ENCODE measurements at places on chromosomes 12 and 14.

GRCh38 chr12:93151079-93151762, 222.1 kb upstream of the EEA1 start:
- no peak for DNase-seq

- no peak for DNase-seq
Observed at GRCh38 chr14:104940526-104941150, 16.0 kb downstream of the PLD4 start.

GRCh38 chr12:80316222-80316621, 127.8 kb upstream of the PTPRQ start:
- no peak for DNase-seq

GRCh38 chr14:82850576-82850975, 1316.9 kb upstream of the SEL1L start:
- DNase-seq, result peak; percentile 51

DNA sequence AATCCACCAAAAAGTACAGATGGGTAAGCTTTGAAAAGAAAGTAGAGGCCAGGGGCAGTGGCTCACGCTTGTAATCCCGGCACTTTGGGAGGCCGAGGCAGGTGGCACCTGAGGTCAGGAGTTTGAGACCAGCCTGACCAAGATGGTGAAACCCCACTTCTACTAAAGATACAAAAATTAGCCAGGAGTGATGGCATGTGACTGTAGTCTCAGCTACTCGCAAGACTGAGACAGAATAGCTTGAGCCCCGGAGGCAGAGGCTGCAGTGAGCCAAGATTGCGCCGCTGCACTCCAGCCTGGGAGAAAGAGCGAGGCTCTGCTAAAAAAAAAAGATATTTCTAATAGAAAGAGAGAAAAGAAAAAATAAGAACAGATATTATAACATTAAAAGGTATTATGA, 134.2 kb upstream of the SLCO1C1 start:
- DNase-seq, result no peak

- DNase-seq, result no peak
Observed at GRCh38 chr14:76373456-76373855, 2.5 kb upstream of the ESRRB start.

DNA sequence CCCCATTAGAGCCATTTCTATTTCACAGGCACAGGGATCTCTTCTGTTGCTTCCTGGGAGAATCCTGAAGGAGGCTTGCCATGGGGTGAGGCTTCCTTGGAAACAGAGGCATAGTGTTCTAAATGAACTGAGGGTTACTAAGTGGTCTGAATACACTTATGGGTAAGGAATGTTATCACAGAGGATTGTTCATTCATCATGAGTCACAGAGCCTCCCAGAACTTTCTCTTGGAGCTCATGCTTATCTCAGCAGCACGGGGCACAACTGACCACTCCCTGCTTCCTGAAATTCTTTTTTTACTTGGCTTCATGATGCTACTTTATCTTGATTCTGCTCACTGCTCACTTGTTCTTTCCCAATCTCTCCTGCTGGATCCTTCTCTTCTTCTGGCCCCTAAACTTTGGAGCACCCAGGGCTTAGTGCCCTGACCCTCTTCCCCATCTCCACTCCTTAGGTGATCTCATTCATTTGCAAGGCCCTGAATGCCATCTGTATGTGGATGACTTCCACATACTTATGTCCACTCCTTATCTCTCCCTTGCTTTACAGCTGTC, 57.9 kb downstream of the ANO6 start:
- peak; percentile 92 for DNase-seq

GRCh38 chr12:19437996-19438395, 1.3 kb upstream of the AEBP2 start:
- no peak for DNase-seq

DNA sequence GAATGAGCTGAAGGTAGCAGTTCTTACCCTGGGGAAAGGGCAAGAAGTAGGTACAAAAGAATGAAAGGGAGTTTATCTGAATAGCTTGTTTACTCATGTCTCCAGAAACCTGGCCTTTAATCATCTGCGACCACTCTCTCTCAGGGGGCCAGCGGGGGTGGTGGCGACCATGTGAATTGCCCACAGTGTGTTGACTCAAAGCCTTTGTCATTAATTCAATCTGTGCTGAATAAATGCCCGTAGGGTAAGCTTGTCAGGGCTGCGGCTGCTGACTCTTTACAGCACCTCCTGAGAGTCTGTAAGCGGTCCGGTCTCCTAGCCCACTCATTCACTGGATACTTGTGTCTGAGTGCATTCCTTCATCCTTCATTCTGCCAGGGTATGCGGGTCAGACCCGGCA, 874.4 kb downstream of the SLC6A15 start:
- DNase-seq, result no peak

GRCh38 chr14:60905923-60906322, 75.0 kb downstream of the TRMT5 start:
- peak; percentile 44 for DNase-seq

DNA sequence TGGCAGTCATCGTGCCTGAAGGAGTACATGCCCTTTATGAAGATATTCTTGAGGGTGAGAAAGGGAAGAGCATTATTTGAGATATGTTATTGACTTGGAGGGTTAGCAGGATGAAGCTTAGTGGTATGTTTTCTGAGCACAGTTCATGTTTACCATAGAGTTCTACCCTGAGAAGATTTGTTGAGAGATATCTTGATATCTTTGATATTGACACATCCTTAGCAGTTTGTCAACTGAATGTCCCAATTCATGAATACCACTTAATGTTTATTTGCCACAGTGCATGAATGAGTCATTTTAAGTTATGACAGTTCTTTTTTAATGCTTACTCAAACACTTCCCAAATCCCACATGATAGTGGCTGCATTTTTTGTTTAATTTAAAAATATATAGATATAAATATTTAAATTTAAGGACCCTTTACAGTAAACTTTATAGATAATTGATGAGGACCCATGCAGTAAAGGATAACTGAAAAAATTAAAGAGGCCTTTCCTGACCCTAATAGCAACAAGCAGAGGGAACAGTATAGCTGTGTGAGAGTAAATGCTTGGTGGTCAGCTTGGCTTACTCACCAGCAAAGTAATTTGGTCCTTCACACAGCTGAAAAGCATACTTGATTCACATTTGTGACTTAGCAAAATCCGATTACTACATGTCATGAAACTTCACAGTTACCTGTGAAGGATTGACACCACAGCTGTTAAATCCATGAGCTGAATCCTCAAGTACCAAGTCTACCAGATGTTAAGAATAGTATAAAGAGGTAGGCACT, 25.8 kb downstream of the SLC39A9 start:
- DNase-seq, result peak; percentile 14

DNA sequence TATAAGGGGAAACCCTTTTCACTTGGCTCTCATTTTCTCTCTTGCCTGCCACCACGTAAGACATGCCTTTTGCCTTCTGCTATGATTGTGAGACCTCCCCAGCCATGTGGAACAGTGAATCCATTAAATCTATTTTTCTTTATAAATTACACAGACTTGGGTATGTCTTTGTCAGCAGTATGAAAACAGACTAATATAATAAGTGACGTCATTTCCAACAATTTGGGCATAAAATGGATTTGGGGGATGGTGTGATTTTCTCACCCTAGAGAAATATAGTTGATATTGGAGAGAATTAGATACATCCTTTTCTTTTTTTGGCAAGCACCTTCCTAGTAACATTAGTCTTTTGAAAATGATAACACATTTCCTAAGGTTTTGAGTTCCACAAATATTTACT, 490.5 kb downstream of the TMEM132D start:
- DNase-seq, result no peak

GRCh38 chr14:72084935-72085334, 152.7 kb downstream of the RGS6 start:
- DNase-seq, result no peak

GRCh38 chr12:12182703-12183365, 84.0 kb downstream of the LRP6 start:
- DNase-seq, result peak; percentile 65

DNA sequence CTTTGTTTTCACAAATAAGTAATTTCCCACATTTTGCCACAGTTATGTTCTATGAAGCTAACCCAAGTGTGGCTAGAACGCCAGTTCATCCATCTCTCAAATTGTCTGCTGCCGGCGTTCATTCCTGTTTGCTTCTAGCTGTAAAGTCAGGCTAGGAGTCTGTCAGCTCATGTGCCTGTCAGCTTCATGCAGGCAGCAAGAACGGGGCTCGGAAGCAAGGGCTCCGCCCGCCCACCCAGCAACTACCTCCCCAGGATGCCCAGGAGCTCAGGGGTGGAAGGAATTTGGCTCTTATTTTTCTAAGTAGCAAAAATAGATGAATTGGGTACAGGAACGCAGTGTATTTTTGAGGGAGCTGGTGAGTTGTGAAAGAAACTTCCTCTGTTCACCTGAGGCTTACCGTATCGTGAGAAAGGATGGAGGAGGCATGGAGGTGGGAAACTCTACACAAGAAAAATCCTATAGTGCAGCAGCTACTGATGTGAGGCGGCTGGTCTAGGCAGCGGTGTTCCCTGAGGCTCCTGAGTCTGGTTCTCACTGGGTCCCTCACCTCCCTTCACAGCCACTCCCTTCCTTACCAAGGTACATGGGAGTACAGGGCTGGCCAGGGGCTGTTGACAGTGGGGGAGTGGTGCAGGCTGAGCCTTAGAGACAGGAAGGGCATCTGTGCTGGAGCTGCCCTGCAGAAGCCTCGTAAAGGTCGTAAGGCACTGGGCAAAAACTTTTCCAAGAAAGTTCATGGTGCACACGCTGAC, 54.5 kb upstream of the AMN start:
- DNase-seq, result no peak

- DNase-seq, result no peak
Observed at GRCh38 chr14:87489196-87489819, 503.7 kb downstream of the GALC start.

- no peak for DNase-seq
Observed at GRCh38 chr14:90616881-90617280, 199.3 kb downstream of the TTC7B start.

DNA sequence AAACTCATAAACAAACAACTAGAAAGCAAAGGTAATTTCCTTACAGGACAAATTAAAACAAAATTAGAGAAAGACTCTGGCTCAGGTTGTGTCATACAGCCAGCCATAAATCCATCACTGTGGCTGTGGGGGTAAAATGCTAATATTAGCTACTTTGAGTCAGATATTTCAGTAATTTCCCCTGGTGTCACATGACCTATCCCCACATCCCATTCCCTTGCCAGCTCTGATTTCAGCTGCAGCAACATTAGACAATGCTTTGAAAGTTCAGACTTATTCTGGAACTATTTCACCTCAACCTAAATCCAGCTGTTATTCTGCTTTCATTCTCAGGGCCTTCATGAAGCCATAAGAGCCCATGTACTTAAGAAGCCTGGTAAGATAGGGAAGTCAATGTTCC, 55.3 kb downstream of the RPL10L start:
- peak; percentile 2 for DNase-seq

- DNase-seq, result no peak
Observed at GRCh38 chr14:66508846-66509621, 1.1 kb downstream of the GPHN start.

DNA sequence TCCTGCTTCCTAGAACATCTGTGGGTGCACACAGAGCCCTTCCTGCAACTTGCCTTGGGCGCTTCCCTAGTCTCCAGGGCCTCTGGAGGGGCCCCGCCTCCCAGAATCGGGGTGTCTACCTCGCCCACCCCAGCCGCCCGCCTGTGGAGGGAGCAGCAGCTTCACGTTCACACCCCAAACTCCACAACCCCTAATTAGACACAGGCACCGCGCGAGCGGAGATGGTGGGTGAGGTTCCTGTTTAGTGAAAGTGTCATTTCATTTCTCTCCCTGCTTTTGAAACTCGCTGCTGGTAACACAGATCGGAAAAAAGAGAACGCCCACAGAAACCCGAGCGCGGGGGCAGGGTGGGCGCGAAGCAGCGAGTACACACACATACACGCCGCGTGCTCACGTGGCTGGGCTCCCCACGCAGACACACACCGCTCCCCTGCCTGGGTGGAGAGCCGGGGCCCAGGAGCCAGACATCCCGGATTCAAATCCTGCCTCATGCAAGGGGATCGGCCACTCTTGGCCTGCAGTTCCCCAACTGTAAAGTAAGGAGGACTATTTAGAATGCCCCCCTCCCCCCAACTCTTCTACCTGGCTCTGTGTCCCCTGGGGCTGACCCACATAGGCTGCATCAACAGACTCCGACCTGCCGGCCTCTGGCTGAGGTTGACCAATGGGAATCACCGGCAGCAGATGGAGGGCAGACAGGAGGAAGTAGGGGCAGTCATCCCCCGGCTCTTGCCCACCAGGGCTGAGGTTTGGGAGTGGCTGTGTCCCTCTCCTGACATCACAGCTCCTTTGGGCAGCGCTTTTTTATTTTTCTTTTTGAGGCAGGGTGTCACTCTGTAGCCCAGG, 79.2 kb upstream of the NCOR2 start:
- no peak for DNase-seq

GRCh38 chr14:96178461-96179321, 25.9 kb upstream of the BDKRB2 start:
- DNase-seq, result no peak

DNA sequence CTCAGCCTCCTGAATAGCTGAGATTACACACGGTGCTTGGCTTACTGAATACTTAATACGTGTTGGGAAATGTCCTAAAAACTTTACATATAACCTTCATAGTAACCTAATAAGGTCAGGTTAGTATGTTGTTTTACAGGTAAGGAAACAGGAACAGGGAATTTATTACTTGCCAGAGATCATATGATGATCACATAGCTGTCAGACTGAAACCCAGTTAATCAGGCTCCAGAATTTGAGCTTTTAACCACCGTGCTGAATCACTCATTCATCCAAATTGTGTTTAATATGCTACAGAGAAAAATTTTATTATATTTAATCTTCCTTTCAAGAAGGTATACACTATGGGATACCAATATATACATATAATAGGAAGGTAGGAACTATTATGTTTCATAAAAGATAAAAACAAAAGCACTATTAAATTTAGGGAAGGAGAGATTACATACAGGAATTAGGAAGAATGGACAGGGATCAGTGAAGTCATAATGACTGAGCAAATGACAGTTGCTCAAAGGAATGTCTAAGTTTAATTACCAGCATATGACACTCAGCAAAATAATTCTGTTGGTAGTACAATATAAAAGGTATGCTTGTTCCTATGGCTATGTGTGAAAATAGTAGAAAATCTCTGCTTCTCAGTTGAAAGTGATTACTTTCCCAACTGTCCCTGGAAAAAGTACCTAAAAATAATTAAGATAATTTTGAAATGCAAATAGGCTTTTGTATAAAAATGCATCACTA, 59.3 kb downstream of the HEATR5A start:
- peak; percentile 53 for DNase-seq

GRCh38 chr14:68148276-68148675, 328.7 kb downstream of the RAD51B start:
- peak; percentile 58 for DNase-seq

DNA sequence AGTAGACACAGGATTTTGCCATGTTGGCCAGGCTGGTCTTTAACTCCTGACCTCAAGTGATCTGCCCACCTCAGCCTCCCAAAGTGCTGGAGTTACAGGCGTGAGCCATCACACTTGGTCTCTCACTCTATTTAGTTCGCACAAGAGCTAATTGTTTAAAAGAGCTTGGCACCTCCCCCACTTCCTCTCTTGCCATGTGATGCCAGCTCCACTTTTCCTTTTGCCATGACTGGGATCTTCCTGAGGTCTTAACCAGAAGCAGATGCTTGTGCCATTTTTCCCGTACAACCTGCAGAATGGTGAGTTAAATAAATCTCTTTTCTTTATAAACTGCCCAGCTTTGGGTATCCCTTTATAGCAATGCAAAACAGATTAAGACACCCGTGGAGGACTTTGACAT, 200.1 kb upstream of the FRMD6 start:
- DNase-seq, result no peak

- no peak for DNase-seq
Observed at GRCh38 chr14:99950181-99950580, 115.0 kb upstream of the EVL start.

Measured in fibroblast of upper back skin (primary cell).